Left renal cortex interstitium (tissue), 4 donors: ENCODE measurements at places on chromosomes 1 and 21.

DNA sequence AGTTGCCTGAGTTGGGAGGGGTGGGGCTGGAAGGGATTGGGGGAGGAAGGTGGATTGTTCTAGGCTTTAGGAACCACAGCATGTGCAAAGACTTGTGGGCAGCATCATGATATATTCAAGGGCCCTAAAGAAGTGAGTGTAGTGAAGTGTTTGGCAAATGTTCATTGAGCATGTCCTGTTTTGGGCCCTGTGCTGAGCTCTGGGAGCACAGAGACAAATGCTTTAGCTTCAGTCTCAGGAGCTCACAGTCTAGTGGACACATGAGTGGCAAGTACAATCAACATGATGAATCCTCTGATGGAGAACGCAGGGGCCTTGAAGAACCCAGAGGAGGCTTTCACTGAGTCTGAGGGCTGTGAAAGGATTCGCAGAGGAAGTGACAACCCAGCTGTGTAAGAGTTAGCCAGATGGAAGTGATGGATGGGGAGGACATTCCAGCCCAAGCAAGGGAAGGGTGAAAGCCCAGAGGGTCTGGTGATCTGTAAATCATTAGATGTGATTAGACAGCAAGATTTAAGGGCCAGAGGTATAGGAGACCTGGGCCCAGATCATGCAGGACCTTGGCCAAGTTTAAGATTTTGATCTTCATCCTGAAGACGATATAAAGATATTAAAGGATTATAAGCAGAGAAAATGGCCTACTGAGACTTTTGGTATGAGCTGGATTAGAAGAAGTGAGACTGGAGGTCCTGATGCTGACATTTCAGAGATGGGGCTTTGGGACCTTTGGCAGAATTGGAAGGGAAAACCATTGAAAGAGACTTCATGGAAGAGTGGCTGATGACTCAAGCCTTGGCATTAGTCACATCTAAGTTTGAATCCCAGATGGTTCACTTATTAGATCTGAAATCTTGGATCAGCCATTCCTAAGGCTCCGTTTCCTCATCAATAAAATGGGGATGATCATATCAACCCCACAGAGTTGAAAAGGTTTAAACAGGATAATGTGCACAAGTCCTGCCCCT is 4.6 kb downstream of the IPO13 start:
- DNase-seq, result no peak

DNA sequence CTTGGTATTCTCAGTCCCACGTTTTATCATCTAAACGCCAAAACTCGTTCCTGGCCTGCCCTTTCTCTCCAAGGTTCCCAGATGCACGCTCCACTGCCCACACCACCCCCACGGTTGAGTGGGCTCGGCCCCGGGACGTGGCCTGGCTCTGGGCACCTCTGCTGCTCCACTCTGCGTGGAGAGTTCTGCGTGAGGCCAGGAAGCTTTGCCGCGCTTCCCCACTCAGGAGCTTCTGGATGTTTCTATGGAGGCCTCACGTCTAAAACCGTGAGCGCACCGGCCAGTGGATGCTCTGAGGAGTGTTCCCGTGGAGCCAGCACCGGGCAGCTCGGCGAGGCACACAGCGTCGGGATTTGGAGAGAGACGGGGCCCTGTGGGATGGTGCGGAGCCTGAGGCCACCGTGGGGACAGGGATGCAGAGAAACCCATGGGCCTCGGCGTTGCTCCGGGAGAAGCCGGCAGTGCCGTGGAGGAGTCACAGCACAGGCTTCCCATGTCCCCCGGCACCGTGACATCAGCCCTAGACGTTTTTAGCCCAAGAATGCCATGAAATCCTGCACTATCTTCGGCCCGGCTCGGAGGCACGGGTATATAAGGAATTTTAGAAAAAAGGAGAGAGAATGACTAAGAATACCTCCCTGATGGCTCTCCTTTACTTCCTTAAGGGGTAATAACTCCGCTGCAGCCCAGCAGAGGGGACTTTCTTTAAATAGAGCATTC is 125.9 kb downstream of the PRDM16 start:
- DNase-seq, result no peak

DNA sequence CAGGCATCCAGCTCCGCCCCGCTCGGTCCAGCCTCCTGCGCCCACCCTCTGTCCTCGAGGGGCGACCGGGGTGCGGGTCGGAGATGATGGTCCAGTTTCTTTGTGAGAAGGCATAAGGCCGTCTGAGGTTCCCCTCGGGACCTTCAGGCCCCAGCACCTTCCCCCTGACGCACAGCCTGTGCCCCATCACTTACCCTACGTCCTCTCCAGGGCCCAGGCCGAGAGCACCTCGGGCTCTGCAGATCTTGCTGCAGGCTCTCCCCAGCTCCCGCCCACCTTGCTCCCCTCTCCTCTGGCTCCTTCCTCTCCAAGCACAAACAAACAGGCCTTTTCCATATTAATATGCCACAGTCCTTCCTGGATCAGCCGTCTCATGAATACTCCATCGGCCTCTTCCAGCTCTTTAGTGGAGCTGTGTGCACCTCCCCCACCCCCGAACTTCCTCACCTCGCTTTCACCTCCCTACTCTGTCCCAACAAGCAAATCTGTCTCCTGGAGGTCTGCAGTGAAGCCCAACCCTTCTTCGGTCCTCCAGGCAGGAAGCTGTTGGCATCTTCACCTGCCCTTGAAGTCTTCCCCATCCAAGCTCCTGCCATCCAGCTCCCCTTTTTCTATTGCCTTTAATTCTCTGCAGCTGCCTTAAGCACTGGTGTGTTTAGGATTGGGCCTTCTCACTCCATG is 448 bp upstream of the COL9A2 start:
- DNase-seq, result no peak

- DNase-seq, result no peak
Observed at GRCh38 chr1:54318246-54318814, 87.9 kb downstream of the SSBP3 start.
